ENCODE measurements at places on chromosomes 4 and X. TPM values are rescaled to one million over a fixed set of nuclear protein-coding genes. Genes with fewer than 3 reads are reported as not detected.

IL9R gene
- total RNA-seq: not detected

CXCL8 gene
- not detected for total RNA-seq

USP17L5 gene
- not detected for total RNA-seq

TMSB15C gene
- 30.1 TPM for total RNA-seq

REELD1 gene
- not detected for total RNA-seq

STATH gene
- not detected for total RNA-seq

HS3ST1 gene
- total RNA-seq: 1.7 TPM

ATP8A1 gene
- total RNA-seq: 278 TPM

DGAT2L6 gene
- not detected for total RNA-seq

FABP2 gene
- not detected for total RNA-seq

RHOH gene
- total RNA-seq: not detected

KIF4A gene
- total RNA-seq: 4.6 TPM

PDGFC gene
- total RNA-seq: 0.64 TPM

DNA sequence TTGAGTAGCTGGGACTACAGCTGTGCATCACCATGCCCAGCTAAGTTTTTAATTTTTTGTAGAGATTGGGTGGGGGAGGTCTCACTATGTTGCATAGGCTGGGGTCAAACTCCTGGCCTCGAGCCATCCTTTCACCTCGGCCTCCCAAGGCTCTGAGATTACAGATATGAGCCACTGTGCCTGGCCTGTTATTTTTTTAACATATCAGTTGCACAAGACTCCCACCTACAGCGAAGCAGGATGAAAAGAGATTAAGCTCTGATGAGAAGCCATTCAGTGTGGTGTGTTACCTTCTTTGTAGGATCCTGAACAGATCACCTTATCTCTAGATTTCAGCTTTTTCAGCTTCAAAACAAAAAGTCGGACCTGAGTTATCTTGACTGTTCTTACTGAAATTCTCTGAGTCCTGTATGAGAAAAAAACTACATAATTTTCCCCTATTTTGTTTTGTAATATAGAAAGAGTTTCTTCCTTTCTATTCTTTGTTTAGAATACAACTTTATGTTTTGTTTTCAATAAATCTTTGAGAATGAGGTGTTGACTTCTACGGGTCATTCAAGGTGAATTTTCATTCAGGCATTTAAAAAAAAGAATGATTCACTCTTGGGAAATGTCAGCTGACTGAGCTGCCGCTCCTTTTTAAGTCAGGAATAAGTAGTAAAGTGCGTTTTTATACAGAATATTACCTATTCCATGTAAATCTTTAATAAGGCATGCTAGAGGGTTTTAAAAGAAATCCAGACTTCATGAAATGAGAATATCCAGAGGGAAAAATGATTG is 134.6 kb downstream of the ARSF start:
- H3K36me3 ChIP-seq: no peaks in the 10 kb centered on the region
- no peak for DNase-seq
- no peaks in the 10 kb centered on the region for H3K27me3 ChIP-seq
- no peaks in the 10 kb centered on the region for H3K4me1 ChIP-seq
- no peak overlapping the region for H3K4me3 ChIP-seq
- no peak overlapping the region for H3K27ac ChIP-seq

GRCh38 chr4:171348090-171348489 is 465.1 kb upstream of the GALNTL6 start:
- no peak overlapping the region for H3K27ac ChIP-seq
- no peaks in the 10 kb centered on the region for H3K27me3 ChIP-seq
- DNase-seq: no peak
- H3K36me3 ChIP-seq: no peaks in the 10 kb centered on the region
- H3K4me3 ChIP-seq: no peak overlapping the region

GRCh38 chr4:57658188-57658587 is 548.0 kb upstream of the IGFBP7 start:
- H3K27me3 ChIP-seq: no peaks in the 10 kb centered on the region
- H3K36me3 ChIP-seq: no peaks in the 10 kb centered on the region
- H3K4me3 ChIP-seq: no peak overlapping the region
- no peaks in the 10 kb centered on the region for H3K4me1 ChIP-seq
- H3K27ac ChIP-seq: no peak overlapping the region

DNA sequence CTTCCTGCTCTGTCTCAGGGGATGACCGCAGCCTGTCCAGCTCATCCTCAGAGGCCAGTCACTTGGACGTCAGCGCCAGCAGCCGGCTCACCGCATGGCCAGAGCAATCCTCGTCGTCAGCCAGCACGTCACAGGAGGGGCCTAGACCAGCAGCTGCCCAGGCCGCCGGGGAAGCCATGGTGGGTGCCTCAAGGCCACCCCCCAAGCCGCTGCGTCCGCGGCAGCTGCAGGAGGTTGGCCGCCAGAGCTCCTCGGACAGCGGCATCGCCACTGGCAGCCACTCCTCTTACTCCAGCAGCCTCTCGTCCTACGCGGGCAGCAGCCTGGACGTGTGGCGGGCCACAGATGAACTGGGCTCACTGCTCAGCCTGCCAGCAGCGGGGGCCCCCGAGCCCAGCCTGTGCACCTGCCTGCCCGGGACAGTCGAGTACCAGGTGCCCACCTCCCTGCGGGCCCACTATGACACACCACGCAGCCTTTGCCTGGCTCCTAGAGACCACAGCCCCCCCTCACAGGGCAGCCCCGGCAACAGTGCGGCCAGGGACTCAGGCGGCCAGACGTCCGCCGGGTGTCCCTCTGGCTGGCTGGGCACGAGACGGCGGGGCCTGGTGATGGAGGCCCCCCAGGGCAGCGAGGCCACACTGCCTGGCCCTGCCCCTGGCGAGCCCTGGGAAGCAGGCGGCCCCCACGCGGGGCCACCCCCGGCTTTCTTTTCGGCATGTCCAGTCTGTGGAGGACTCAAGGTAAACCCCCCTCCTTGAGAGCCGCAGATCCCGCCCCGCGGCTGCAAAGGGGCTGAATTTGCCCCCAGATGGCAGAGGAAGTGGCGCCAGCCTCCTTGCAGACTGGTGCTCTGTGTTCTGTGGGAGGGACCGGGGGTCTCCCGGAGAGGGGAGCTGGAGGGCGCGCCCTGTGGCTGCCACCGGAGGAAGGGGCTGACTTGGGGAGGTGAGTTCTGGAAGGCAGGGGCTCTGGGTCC is 29.9 kb downstream of the DOK7 start:
- H3K4me1 ChIP-seq: no peaks in the 10 kb centered on the region
- H3K4me3 ChIP-seq: no peak overlapping the region
- no peak for DNase-seq
- peaks cover 8% of the 10 kb centered on the region for H3K27me3 ChIP-seq

- H3K4me1 ChIP-seq: no peaks in the 10 kb centered on the region
- no peak overlapping the region for H3K27ac ChIP-seq
- DNase-seq: no peak
- no peak overlapping the region for H3K4me3 ChIP-seq
- no peaks in the 10 kb centered on the region for H3K27me3 ChIP-seq
- no peaks in the 10 kb centered on the region for H3K36me3 ChIP-seq
Observed at GRCh38 chrX:42948723-42949657, 171.0 kb upstream of the PPP1R2C start.

DNA sequence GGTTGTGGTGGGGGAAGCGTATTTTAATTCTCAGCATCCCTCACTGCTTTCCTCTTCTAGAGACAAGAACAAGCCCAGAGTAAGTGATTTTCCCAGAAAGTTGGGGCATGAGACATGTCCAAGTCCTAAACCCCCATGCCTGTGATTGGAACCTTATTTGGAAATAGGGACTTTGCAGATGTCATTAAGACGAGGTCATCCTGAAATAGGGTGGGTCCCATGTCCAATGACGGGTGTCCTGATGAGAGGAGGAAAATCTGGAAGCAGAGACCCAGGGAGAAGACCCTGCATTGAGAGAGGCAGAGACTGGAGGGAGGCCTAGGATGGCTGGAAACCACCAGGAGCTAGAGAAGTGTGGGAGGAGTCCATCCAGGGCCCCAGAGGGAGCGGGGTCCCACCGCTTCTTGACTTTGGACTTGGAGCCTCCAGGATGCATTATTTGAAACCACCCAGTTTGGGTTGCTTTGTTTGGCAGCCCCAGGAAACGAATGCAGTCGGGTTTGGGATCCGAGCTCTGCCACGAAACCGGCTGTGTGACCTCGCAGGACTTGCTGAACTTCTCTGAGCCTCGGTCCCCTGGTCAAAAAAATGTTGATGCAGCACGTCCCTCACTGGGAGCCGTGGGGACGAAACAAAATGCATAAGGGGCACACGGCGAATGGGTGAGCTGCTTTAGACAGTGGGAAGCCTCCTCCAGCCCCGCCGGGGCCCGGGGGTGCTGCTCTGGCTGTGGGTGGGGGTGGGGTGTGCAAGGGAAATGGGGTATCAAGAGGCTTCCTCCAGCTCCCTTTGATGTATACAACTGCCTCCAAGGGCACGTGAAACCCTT is 113.9 kb downstream of the CPZ start:
- H3K27me3 ChIP-seq: peaks cover 18% of the 10 kb centered on the region
- H3K27ac ChIP-seq: no peak overlapping the region
- no peaks in the 10 kb centered on the region for H3K36me3 ChIP-seq
- peaks cover 20% of the 10 kb centered on the region for H3K4me1 ChIP-seq
- H3K4me3 ChIP-seq: no peak overlapping the region

DNA sequence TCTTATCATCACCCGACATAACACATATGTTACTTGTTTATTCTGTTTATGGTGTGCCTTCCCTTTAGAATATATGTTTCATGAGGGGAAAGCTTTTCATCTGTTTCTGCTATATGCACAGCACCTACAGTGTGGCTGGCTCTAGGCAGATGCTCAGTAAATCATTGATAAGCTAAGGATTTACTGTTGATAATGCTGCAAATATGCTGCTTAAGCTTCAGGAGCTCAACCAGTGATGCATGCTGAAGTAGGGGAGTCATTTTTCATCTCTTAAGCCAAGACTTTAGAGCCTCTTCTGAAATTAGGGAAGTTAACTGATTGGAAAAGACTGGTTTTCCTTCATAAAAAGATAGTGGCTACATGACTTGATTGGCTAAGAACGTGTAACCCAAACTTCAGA is 16.4 kb downstream of the FAT4 start:
- no peak overlapping the region for H3K4me3 ChIP-seq
- no peak for DNase-seq
- no peak overlapping the region for H3K27ac ChIP-seq
- H3K4me1 ChIP-seq: no peaks in the 10 kb centered on the region
- no peaks in the 10 kb centered on the region for H3K36me3 ChIP-seq

DNA sequence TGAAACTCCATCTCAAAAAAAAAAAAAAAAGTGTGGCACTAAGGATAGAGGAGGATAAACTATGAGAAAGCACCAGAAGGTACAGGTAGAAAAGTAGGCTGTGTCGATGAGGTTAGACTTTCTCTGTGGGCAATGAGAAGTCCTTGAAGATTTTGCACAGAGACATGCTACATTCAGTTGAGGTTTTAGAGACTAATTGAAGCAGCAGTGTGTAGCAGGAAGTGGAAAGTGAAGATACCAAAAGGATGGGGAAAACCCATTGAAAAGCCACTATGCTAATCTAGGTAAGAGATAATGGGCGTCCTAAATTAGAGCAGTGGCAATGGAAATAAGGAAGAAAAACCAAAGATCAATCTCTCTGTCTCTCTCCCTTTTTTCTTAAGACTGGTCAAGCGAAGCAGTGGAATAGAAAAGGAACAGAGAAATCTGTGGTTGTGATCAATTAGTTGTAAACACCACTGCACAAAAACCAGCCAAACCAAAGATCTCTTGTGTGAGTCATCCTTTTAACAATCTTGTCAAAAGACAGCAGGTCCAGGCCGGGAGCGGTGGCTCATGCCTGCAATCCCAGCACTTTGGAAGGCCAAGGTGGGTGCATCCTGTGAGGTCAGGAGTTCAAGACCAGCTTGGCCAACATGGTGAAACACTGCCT is 3.5 kb downstream of the SPINK2 start:
- H3K27ac ChIP-seq: no peak overlapping the region
- H3K4me1 ChIP-seq: no peaks in the 10 kb centered on the region
- H3K36me3 ChIP-seq: no peaks in the 10 kb centered on the region
- DNase-seq: no peak
- peaks cover 3% of the 10 kb centered on the region for H3K27me3 ChIP-seq
- H3K4me3 ChIP-seq: no peak overlapping the region

GRCh38 chr4:42480717-42481116 is 83.4 kb downstream of the SHISA3 start:
- H3K4me3 ChIP-seq: no peak overlapping the region
- no peaks in the 10 kb centered on the region for H3K36me3 ChIP-seq
- peaks cover 11% of the 10 kb centered on the region for H3K4me1 ChIP-seq
- no peak for DNase-seq
- H3K27ac ChIP-seq: no peak overlapping the region

- H3K27ac ChIP-seq: no peak overlapping the region
- no peaks in the 10 kb centered on the region for H3K27me3 ChIP-seq
- no peak for DNase-seq
- no peak overlapping the region for H3K4me3 ChIP-seq
- H3K4me1 ChIP-seq: no peaks in the 10 kb centered on the region
Observed at GRCh38 chr4:157754410-157754809, 418.4 kb downstream of the GASK1B start.

- H3K36me3 ChIP-seq: no peaks in the 10 kb centered on the region
- H3K27ac ChIP-seq: no peak overlapping the region
- peaks cover 6% of the 10 kb centered on the region for H3K4me1 ChIP-seq
- no peak overlapping the region for H3K4me3 ChIP-seq
- no peak for DNase-seq
Observed at GRCh38 chrX:7119950-7120877, 27.3 kb upstream of the STS start.

DNA sequence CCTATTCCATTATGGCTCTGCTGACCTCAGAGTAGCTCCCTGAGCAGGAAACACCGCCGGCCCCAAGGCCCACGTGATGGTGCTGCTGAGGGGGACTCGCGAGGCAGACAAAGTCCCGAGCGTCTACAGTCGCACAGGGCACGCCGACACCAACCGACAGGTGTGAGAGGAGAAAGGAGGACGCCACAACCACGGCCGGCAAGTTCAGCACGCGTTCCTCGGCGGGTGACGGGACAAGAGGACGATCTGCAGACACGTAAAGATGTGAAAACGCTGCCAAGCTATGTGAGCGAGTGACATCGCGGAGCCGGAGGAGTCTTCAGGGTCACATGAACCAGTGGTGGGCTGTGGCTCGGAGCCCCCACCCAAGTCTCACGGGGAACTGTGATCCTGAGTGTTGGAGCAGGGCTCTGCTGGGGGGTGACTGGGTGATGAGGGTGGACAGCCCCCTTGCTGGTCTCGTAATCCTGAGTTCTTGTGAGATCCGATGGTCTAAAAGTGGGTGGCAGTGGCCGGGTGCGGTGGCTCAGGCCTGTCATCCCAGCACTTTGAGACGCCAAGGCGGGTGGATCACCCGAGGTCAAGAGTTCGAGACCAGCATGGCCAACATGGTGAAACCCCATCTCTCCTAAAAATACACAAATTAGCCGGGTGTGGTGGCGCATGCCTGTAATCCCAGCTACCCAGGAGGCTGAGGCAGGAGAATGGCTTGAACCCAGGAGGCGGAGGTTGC is 34.0 kb downstream of the PPP2R3B start:
- H3K4me3 ChIP-seq: no peak overlapping the region
- H3K27ac ChIP-seq: no peak overlapping the region
- peaks cover 2% of the 10 kb centered on the region for H3K27me3 ChIP-seq
- peaks cover 5% of the 10 kb centered on the region for H3K36me3 ChIP-seq
- no peak for DNase-seq

GRCh38 chrX:30577362-30577991 is at the start of gene TASL:
Gene TASL (minus strand): TSS chrX:30577766. CDS start chrX:30560355, 17,411 bp downstream.
- H3K4me1 ChIP-seq: no peaks in the 10 kb centered on the region
- no peak within 1 kb of the TSS for H3K27ac ChIP-seq
- no peaks in the 10 kb centered on the region for H3K27me3 ChIP-seq

- H3K27me3 ChIP-seq: no peaks in the 10 kb centered on the region
- H3K27ac ChIP-seq: no peak overlapping the region
- H3K4me1 ChIP-seq: no peaks in the 10 kb centered on the region
- DNase-seq: no peak
- H3K36me3 ChIP-seq: no peaks in the 10 kb centered on the region
Observed at GRCh38 chr4:73692701-73693100, 47.7 kb upstream of the CXCL8 start.
